ENCODE measurements at places on chromosomes 7 and 10. TPM values are rescaled to one million over a fixed set of nuclear protein-coding genes. Genes with fewer than 3 reads are reported as not detected.

Gene ELMO1
- 65.9 TPM for polyA plus RNA-seq

Gene SLC39A12
- polyA plus RNA-seq, result not detected

GRCh38 chr7:5043661-5044060 is 2.0 kb upstream of the RBAK start:
- DNase-seq, result no peak
- peak overlapping the region; percentile 41 for H3K27ac ChIP-seq
- H3K4me1 ChIP-seq, result peaks cover 22% of the 10 kb centered on the region
- peaks cover 3% of the 10 kb centered on the region for H3K36me3 ChIP-seq

DNA sequence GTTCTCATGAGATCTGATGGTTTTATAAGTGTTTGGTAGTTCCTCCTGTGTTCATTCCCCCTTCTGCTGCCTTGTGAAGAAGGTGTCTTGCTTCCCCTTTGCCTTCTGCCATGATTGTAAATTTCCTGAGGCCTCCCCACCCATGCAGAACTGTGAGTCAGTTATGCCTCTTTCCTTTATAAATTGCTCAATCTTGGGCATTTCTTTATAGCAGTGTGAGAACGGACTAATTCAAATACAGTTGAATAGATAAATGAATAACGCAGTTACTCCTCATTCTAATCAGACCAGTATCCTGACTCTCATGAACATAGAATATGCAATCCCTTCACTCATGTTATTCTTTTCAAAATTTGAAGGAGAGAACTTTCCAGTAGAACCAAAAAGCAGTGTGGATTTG is 375.0 kb upstream of the FZD8 start:
- no peak overlapping the region for H3K4me3 ChIP-seq
- no peak for DNase-seq
- H3K4me1 ChIP-seq, result no peaks in the 10 kb centered on the region
- no peak overlapping the region for H3K27ac ChIP-seq

Gene ZNF12
- polyA plus RNA-seq, result 25.4 TPM

Gene BLNK
- not detected for polyA plus RNA-seq

Gene PIP
- not detected for polyA plus RNA-seq

Gene AZGP1
- polyA plus RNA-seq, result not detected

DNA sequence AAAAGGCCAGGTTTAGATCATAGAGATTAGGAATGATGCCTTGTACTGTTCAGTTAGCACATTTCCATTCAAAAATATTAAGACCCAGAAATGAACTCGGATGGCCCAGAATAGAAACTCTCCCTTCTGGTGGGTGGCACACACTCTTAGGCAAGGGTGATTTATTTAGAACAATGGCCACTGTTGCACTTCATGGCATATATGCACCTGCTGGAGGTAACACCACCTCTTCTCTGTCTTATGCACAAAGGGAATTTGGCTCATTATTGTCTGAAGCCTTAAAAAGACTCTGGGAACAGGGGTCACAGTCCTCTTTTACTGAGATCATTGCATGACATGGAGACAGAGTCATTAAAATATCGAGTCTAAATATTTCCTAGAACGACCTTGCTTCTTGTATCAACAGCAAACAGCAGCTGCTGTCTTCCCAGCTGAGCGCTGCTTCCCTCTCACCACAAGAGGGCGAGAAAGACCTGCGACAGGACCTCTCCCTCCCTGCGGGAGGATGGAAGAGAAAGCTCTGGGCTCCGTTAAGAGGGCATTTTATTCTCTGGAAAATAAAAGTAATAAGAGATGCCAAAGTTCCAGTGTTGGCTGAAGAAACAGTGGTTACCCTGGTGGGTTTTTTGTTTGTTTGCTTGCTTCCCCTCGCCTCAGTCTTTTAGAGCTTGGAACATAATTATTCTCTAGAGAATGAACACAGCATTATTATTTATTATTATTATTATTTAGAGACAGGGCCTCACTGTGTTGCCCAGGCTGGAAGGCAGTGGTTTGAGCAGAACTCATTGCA is 13.5 kb upstream of the BAMBI start:
- peak; percentile 55 for DNase-seq
- peaks cover 32% of the 10 kb centered on the region for H3K27me3 ChIP-seq
- no peak overlapping the region for H3K27ac ChIP-seq
- H3K4me1 ChIP-seq, result peaks cover 8% of the 10 kb centered on the region
- no peaks in the 10 kb centered on the region for H3K36me3 ChIP-seq
- H3K4me3 ChIP-seq, result no peak overlapping the region

Gene SLC18A2
- polyA plus RNA-seq, result not detected

- H3K27ac ChIP-seq, result no peak overlapping the region
- peaks cover 2% of the 10 kb centered on the region for H3K4me1 ChIP-seq
- no peak for DNase-seq
- H3K36me3 ChIP-seq, result peaks cover 19% of the 10 kb centered on the region
- H3K4me3 ChIP-seq, result no peak overlapping the region
Observed at GRCh38 chr10:7969623-7970022, 84.9 kb upstream of the GATA3 start.

GRCh38 chr10:75726522-75727483 is 295.4 kb downstream of the LRMDA start:
- H3K27ac ChIP-seq, result no peak overlapping the region
- H3K36me3 ChIP-seq, result no peaks in the 10 kb centered on the region
- no peaks in the 10 kb centered on the region for H3K27me3 ChIP-seq

GRCh38 chr7:34277016-34277802 is 371.9 kb downstream of the BMPER start:
- no peak overlapping the region for H3K27ac ChIP-seq
- DNase-seq, result no peak
- no peaks in the 10 kb centered on the region for H3K36me3 ChIP-seq
- no peaks in the 10 kb centered on the region for H3K27me3 ChIP-seq
- H3K4me3 ChIP-seq, result no peak overlapping the region
- no peaks in the 10 kb centered on the region for H3K4me1 ChIP-seq

- no peak for DNase-seq
- no peaks in the 10 kb centered on the region for H3K27me3 ChIP-seq
- H3K27ac ChIP-seq, result no peak overlapping the region
Observed at GRCh38 chr10:15588151-15588550, 131.6 kb downstream of the ITGA8 start.

DNA sequence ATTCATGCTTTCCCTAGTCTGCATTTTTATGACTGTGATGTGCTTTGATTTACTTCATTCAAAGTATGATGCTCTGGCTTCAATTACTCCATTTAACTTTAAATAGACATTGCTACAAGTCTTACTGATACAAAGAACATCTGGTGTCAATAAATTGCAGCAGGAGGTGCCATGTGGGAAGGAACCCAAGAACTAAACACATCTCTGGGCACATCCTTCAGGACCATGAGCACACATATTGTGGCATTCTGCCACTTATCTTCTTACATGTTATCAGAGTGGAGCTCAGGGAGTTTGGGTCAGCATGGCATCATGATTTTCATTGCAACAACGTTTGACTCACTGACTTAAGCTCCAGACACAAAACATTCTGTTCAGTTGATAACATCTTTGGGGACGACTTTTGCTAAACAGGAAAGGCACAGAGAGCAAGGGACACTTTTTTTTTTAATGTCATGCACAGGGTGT is 227.0 kb downstream of the DKK1 start:
- no peak overlapping the region for H3K27ac ChIP-seq
- H3K4me1 ChIP-seq, result no peaks in the 10 kb centered on the region
- no peak for DNase-seq
- no peaks in the 10 kb centered on the region for H3K27me3 ChIP-seq
- no peaks in the 10 kb centered on the region for H3K36me3 ChIP-seq

DNA sequence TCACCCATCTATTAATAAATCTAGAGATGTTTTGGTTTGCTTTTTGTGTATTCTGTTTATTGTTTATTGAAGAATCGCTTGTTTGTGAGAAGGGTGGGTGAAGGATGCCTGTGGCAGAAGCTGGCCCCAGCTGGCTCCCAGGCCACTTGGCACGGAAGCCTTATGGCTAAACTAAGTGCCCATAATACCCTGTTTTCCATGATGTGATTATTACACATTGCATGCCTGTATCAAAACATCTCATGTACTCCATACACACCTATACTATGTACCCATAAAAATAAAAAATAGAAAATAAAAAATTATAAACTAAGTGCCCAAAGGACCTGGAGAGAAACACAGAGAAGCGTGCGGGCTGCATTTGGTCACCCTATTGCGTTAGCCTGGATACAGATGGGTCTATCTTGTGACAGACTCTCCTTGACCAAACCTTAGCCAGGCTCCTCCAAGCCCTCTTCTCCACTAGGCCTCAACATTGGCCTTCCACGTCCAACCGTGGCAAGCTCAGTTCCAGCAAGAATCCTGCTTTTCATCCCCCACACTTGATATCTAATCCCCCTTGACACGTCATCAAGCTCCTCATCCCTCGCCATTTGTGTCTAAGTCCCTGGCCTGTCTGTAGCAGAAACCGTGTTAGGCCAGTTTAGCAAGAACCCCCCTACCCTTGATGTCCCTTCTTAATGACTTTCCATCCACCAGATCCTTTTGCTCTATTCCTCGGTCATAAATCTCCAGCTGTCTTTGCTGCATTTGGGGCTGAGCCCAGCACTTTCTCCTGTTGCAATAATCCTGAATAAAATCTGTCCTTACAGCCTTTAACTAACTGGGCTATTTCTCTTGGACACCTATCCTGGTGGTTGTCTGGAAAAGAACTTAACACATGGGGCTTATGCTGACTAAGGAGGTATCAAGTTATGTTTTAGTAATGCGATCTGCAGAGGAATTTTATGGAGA is 245.2 kb downstream of the TNS3 start:
- peaks cover 2% of the 10 kb centered on the region for H3K27me3 ChIP-seq
- no peak for DNase-seq
- H3K4me3 ChIP-seq, result no peak overlapping the region
- H3K36me3 ChIP-seq, result no peaks in the 10 kb centered on the region
- no peaks in the 10 kb centered on the region for H3K4me1 ChIP-seq

Gene PDK4
- 2.5 TPM for polyA plus RNA-seq

- no peak overlapping the region for H3K4me3 ChIP-seq
- no peaks in the 10 kb centered on the region for H3K27me3 ChIP-seq
Observed at GRCh38 chr7:119963654-119964053, 309.3 kb upstream of the KCND2 start.

DNA sequence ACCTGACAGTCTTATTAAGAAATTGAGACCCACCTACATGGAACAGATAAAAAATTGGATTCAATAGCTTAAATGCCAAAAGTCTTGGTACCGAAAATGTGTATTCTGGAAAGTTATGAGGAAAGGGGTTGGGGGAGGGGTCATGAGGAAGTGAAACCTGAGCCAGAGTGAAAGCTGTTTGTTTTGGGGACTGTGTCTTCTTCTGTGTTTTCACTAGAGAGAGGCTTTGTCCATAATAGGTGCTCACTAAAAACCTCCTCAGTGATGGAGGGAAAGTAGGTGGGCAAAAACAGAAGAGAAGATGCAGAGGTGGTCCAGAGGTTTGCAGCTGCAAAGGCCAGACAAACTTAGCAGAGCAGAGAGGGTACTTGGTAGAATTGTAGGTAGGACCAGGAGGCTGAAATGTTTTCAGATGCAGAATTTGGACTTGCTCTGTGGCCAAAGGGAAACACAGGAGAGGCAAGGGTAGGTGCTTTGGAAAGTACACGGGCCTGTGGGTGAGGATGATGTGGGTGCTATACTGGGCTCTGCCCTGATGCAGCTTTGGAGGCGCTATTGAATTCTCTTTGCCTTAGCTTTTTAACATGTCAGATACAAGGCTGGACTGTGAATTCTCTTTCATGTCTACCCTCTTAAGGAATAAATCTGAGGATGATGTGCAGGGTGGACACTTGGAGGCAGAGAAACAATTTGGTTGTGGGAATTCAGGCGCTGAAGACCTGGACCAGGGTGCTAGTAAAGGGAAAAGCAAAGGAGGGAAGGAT is 254.6 kb downstream of the PTEN start:
- no peaks in the 10 kb centered on the region for H3K27me3 ChIP-seq
- H3K27ac ChIP-seq, result no peak overlapping the region
- no peak overlapping the region for H3K4me3 ChIP-seq

DNA sequence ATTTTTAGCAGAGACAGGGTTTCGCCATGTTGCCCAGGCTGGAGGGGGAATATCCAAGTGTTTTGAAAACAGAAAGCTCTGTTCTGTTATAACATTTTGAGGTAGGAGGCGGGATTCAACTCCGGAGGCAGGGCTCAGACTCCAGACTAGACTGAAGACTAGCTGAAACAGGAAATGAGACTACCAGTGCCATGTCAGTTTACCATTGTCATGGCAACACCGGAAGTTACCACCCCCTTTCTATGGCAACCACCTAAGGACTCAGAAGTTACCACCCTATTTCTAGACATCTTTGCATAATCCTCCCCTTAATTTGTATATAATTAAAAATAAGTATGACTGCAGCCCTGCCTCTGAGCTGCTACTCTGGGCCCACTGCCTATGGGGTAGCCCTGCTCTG is 1069.1 kb upstream of the AUTS2 start:
- no peak overlapping the region for H3K27ac ChIP-seq
- no peak overlapping the region for H3K4me3 ChIP-seq
- DNase-seq, result no peak
- H3K27me3 ChIP-seq, result no peaks in the 10 kb centered on the region
- no peaks in the 10 kb centered on the region for H3K4me1 ChIP-seq

Data from immature natural killer cell (primary cell).